CD8-positive, alpha-beta memory T cell (primary cell): ENCODE measurements at places on chromosomes 5 and 9. TPM values are rescaled to one million over a fixed set of nuclear protein-coding genes. Genes with fewer than 3 reads are reported as not detected.

- H3K27ac ChIP-seq = no peak overlapping the region
- H3K27me3 ChIP-seq = no peaks in the 10 kb centered on the region
- H3K4me3 ChIP-seq = no peak overlapping the region
- H3K4me1 ChIP-seq = no peaks in the 10 kb centered on the region
- DNase-seq = no peak
Observed at GRCh38 chr9:31790720-31791119, 593.7 kb upstream of the ACO1 start.

GRCh38 chr5:114782869-114783268, 386.8 kb downstream of the TRIM36 start:
- H3K4me1 ChIP-seq = no peaks in the 10 kb centered on the region
- no peaks in the 10 kb centered on the region for H3K27me3 ChIP-seq
- H3K36me3 ChIP-seq = no peaks in the 10 kb centered on the region
- H3K4me3 ChIP-seq = no peak overlapping the region
- no peak for DNase-seq

- no peak for DNase-seq
- no peak overlapping the region for H3K27ac ChIP-seq
- no peaks in the 10 kb centered on the region for H3K36me3 ChIP-seq
- no peaks in the 10 kb centered on the region for H3K4me1 ChIP-seq
Observed at GRCh38 chr5:9715891-9716335, 85.8 kb upstream of the TAS2R1 start.

DNA sequence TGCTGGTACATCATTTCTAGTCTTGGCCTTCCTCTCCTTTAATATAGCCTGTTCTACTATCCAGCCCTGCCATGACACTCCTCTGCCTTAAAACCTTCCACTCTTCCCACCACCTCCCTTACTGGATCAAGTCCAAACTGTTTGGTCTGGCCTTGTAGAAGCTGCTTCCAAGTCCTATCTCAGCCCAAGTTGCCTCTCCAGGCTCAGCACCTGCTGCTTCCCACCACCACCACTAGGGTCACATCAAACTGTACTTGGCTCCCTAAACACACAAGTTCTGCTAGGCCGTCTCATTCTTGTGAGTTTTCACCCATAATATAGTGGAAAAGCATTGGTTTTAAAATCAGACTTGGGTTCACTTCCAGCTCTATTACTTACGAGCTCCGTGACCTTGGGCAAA, 1.4 kb downstream of the NDUFA8 start:
- peaks cover 27% of the 10 kb centered on the region for H3K4me1 ChIP-seq
- no peak overlapping the region for H3K4me3 ChIP-seq
- no peaks in the 10 kb centered on the region for H3K36me3 ChIP-seq

Gene LCN1
- total RNA-seq = not detected

Gene TMC1
- total RNA-seq = not detected

Gene DNAH5
- total RNA-seq = not detected

Gene BDP1
- total RNA-seq = 33.4 TPM

Gene STPG3
- total RNA-seq = 0.27 TPM
